ENCODE measurements at places on chromosomes 4 and X. TPM values are rescaled to one million over a fixed set of nuclear protein-coding genes. Genes with fewer than 3 reads are reported as not detected.

DNA sequence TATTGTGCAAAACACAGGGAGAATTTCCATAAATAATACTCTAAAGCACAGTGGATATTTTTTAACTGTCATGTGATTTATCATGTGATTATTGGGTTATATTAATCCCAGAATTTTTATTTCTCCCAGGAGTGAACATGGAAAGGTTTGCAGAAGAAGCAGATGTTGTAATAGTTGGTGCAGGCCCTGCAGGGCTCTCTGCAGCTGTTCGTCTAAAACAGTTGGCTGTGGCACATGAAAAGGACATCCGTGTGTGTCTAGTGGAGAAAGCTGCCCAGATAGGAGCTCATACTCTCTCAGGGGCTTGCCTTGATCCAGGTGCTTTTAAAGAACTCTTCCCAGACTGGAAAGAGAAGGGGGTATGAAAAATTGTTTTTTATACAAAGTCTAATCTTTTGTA, 10.0 kb downstream of the ETFDH start:
- DNase-seq, result no peak

- no peak for DNase-seq
Observed at GRCh38 chr4:158163941-158164767, 8.7 kb downstream of the GASK1B start.

DNA sequence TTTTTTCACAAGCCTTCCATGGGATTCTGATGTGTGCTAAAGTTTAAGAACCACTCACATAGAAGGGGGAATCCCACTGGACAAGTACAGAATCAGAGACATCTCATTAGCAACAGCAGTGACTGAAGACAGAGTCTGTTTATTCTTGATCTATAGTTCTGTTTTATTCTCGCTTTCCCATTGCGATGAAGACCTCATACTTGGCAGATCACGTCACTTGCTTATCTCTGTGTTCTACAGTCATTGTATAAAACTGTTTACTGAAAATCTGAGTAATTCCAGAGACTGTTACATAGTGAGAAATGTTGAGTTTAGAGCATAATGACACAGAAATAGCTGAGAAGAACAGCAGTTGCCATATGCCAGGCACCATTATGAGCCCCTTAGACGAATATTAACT, 185.5 kb downstream of the PTTG2 start:
- no peak for DNase-seq

DNA sequence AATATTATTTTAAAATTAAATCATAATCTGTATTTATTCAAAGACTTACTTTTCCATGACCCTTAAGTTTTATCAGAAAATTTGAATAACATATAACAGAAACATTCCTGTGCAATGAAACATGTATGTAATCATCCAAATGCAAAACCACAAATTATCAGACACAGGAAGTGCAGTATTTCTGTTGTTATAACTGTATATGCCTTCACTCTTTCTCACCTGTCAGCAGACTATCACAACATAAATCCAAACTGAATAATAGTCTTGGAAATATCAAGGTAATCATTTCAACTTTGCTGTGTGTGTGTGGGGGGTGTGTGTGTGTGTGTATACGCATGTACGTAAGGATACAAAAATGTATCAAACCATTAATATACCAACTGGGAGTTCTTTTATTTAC, 285.9 kb downstream of the SLC7A11 start:
- no peak for DNase-seq

- no peak for DNase-seq
Observed at GRCh38 chrX:133561251-133561650, 146.0 kb upstream of the GPC4 start.

The STOX2 gene
- 8.6 TPM for total RNA-seq

The NLGN4X gene
- total RNA-seq, result 1.4 TPM

The SPANXA2 gene
- not detected for total RNA-seq

The FAM47E gene
- 8.3 TPM for total RNA-seq

The GLOD5 gene
- not detected for total RNA-seq

Measured in pancreas (tissue), 10 donors.